Heart right ventricle (tissue), 16 donors: ENCODE measurements at places on chromosomes 12 and 14. TPM values are rescaled to one million over a fixed set of nuclear protein-coding genes. Genes with fewer than 3 reads are reported as not detected.

DNA sequence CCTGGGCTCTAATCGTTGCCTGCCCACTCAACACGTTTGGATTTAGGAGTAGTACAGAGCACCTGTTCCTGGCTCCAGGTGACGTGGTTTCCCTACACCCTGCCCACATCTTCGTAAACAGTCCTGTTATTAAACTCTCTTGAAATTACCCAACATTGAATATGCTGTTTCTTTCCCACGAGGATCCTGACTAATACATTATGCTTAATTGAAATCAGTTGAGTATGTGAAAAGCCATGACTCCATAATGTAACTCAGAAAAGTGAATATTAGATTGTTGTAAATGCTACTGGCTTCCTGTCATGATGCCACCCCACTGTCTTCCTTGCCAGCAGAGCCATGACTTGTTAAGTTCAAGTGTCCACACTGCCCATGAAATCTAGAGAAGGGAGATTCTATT is 21.6 kb downstream of the AK7 start:
- DNase-seq: no peak

- no peak for DNase-seq
These were observed 14.5 kb upstream of the PHC1 start for GRCh38 chr12:8899830-8900229.

GRCh38 chr12:112557951-112558630 is 139.3 kb downstream of the PTPN11 start:
- DNase-seq: no peak

- DNase-seq: no peak
These were observed 370.7 kb downstream of the TMTC2 start for GRCh38 chr12:83057436-83057835.

DNA sequence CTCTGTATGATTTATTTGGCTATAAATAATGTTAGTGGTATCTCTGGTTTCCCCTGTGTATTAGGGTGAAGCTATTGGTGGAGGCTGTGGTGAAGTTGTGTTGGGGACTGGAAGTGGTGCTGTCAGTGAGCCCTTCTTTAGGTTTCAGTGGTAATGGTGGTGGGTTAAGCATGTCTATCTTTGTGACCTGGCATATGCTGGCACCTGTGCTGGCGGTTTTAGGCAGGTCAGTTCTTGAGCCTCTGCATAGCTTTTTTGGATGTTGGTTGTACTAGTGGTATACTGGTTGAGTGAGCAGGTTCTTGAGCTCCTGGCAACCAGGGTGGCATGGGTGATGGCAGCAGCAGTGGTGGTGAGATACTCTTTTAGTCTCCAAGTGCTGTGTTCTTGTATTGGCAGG is 161.9 kb upstream of the CAND1 start:
- DNase-seq: no peak

- no peak for DNase-seq
These were observed 108.4 kb upstream of the EGLN3 start for GRCh38 chr14:34059037-34059924.

DNA sequence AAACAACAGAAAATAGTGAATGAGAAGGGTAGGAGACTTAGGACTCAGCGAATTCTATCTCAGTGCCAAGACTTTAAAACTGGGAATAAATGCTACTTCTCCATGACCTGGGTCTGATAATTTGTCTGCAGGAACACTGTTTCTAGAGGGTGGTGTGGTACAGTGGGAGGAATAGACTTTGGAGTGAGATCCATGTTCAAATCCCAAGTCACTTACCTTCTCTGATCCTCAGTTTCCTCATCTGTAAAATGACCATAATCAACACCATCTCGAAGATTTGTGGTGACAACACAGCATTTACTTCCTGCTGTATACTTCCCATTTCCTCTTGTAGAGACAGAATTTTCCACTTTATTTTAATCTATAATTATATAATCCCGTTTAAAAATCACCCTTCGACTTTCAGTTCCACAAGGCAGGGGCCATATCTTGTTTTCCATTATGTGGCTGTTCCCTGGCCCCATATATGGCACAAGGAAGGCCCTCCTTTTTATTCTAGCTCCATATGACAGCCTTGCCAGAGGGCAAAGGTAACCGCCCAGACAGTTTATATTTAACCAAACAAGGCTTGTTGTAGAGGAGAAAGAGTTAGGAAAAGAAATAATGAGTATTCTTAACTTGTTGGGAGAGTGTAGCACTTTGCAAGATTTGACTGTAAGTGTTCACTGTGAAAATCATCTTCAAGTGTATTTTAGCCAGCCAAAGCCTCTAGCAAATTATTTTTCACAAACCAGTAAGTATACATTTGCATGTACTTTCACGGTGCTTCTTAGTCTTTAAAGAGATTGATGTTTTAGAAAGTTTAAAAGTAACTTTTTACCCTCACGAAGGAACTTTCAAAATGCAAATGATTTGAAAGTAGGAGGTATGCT is 243.1 kb downstream of the AKAP6 start:
- no peak for DNase-seq

GRCh38 chr14:49861699-49862088 is 9.1 kb upstream of the NEMF start:
- DNase-seq: peak; percentile 68

The AQP2 gene
- total RNA-seq: not detected
